ENCODE measurements at places on chromosomes 12 and 14.

- DNase-seq, result no peak
Observed at GRCh38 chr14:70366911-70367310, 7.4 kb upstream of the COX16 start.

DNA sequence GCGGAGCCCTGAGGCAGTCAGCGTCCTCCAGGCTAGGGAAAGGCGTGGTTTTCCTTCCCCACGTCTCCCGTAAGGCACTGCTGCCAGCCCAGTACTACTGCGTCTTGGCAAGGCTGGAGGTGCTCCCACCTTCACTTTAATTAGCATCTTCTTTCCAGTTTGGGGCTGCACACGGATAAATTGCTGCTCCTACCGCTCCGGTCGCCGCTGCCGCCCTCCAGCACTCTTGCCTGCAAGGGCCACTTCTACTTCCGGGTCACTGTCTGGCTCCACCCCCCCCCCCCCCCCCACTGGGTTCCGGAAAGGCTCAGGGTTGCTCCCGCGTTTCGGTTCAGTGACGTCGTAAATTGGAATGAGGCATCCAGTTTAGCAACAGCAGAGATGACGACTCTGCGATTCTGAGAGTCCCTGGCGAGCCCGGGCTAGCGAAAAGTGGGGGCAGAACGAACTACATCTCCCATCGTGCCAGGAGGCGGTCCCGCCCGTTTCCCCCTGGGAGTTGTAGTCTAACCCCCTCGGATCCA is at the start of gene NEDD8:
Gene NEDD8, minus strand, starts transcription at position 247 of the 524 bp plus-strand sequence. Its CDS starts 100 bp downstream, at position 147.
- DNase-seq, result peak; percentile 90

GRCh38 chr14:74217672-74218448 is 21.4 kb upstream of the VSX2 start:
- DNase-seq, result peak; percentile 63

GRCh38 chr12:113135178-113136127 is at the start of gene RASAL1:
Gene RASAL1, minus strand, starts transcription at chr12:113135761. Its CDS starts 299 bp downstream, at chr12:113135462.
- DNase-seq, result peak; percentile 79

DNA sequence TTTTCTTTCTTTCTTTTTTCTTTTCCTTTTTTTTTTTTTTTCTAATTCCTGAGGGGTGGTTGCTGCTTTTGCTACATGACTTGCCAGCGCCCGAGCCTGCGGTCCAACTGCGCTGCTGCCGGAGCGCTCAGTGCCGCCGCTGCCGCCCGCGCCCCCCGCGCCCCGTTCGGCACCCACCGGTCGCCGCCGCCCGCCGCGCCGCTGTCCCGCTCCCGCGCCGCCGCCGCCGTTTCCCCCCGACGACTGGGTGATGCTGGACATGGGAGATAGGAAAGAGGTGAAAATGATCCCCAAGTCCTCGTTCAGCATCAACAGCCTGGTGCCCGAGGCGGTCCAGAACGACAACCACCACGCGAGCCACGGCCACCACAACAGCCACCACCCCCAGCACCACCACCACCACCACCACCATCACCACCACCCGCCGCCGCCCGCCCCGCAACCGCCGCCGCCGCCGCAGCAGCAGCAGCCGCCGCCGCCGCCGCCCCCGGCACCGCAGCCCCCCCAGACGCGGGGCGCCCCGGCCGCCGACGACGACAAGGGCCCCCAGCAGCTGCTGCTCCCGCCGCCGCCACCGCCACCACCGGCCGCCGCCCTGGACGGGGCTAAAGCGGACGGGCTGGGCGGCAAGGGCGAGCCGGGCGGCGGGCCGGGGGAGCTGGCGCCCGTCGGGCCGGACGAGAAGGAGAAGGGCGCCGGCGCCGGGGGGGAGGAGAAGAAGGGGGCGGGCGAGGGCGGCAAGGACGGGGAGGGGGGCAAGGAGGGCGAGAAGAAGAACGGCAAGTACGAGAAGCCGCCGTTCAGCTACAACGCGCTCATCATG is 654 bp downstream of the FOXG1 start:
- DNase-seq, result no peak

DNA sequence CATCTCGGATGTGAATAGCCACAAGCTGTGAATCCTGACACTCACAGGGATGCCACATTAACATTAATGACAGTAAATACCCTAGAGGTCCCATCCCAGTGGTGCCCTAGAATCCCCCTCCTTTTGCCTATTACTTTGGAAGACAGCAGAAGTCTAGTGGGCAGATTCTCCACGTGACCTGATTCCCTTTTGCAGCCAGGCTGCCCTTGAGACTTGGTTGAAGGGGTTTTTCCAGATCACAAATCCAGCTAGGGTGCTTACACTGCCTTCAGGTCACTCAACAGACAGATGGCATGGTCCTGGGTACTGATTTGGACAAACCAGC is 8.7 kb downstream of the HDAC7 start:
- no peak for DNase-seq

DNA sequence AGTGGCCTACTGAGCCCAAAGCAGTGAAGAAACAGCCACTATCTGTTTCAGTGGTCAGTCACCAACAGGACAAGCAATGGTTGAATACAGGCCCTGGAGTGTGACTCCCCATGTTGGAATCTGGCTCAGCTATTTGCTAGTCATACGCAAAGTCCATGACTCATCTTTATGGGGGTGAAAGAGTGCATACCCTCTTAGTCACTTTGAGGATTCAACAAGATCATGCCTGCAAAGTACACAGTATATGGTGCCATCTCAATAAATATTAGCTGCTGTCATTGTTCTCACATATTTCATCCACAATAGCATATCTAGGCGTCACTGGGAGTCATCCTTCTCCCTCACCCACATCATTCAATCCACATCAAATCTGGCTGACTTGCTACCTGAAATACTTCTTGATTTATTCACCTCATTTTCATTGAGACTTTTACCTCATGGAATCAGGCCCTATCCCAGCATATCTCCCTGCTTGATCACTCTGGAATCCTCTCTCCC is 26.4 kb upstream of the STAB2 start:
- no peak for DNase-seq

- peak; percentile 23 for DNase-seq
Observed at GRCh38 chr14:88554457-88555286, at the start of gene PTPN21. Gene PTPN21, minus strand, starts transcription at chr14:88555007. Its CDS starts 4,590 bp downstream, at chr14:88550417.

DNA sequence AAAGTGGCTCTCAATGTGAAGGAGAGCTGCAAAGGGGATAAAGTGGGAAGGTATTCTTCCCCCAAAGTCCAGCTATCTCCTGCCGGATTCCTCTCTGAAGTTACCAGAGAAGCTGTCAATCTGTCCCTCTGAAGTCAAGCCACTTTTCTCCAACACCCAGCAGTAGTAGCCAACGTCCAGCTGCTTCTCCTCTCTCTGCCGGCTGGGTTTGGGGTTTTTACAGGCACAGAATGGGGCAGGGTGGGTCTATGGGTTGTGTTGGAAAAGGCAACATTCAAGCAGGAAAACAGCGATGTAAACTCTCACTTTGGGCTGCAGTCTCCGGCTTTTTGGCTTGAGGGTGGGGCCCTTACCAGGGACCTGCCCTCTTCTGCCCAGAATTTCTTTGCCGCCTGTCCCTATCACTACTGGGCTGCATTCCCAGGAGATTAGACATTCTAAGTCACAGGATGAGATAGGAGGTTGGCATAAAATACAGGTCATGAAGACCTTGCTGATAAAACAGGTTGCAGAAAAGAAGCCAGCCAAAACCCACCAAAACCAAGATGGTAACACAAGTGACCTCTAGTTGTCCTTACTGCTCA is 16.3 kb downstream of the CAPZA3 start:
- no peak for DNase-seq
